ENCODE measurements at places on chromosomes 12 and 14. TPM values are rescaled to one million over a fixed set of nuclear protein-coding genes. Genes with fewer than 3 reads are reported as not detected.

DNA sequence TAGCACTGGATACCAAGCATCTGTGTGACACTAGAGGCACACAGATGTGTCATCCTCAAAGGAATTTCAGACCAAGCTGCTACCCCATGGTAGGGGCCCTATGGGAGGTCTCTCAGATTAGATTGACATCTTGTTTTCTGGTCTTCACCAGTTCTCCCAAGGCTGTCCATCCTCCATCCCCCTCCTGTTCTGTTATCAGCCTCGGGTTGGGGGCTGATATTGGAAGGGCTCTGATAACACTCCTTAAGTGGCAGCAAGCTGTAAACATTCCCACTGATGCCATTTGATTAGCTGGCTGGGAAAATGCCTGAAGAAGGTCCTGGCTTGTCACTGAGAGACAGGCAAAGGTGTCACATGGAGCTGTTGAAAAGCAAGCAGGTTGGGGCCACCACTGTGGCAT lies 185.9 kb upstream of the RBM19 start:
- H3K27me3 ChIP-seq: no peaks in the 10 kb centered on the region
- no peaks in the 10 kb centered on the region for H3K36me3 ChIP-seq
- no peaks in the 10 kb centered on the region for H3K4me1 ChIP-seq
- no peak for DNase-seq

DNA sequence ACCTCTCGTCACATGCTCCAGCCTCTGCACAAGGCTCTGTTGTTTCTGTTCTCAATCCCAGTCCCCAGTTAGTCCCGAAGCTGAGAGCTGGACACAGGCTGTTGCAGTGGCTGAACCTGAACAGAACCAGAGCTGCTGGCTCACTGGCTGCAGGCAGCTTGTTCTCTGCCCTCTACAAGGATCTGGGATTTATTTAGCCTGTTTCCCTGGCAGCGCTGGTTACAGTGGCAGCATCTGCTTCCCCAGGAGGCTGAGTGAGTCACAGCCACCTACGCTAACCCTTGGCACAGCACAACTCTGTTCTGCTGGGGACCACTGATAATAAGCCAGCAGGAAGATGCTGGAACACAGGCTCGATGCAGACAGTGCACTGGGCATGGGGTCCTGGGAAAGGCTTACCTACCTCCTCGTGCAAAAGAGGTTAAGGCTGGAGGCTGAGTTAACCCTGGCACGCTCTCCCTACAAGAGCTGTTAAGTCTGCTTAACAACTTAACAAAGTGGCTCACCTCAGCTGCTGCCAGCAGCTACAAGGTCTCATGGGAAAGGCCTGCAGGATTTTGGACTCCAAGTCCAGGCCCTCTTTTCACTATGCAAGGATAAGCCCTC lies 299.6 kb downstream of the PCNX1 start:
- no peak overlapping the region for H3K27ac ChIP-seq
- H3K27me3 ChIP-seq: no peaks in the 10 kb centered on the region
- no peaks in the 10 kb centered on the region for H3K36me3 ChIP-seq
- H3K4me1 ChIP-seq: no peaks in the 10 kb centered on the region

DNA sequence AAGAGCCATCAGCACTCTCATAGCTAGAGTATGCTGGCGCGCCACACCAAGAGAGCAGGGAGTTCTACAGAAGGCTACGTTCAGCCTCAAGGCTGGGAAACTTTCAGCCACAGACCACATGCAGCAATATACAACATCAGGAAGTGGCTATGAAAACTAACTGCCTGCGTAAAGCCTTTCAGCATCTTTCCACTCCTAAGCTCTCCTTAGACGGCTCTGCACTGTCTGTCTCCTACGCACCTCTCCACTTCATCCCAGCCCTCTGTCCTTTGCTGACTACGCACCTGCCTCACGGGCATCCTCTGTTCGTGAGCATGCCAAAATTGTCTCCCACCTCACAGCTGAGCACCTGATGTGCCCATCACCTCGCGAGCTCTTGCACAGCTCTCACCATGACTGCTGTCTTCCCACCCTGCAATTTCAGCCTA lies 9.7 kb downstream of the MPHOSPH9 start:
- no peaks in the 10 kb centered on the region for H3K27me3 ChIP-seq
- H3K4me1 ChIP-seq: no peaks in the 10 kb centered on the region
- no peak for DNase-seq

- no peak for DNase-seq
- H3K4me3 ChIP-seq: no peak overlapping the region
- H3K36me3 ChIP-seq: no peaks in the 10 kb centered on the region
- no peaks in the 10 kb centered on the region for H3K4me1 ChIP-seq
- no peak overlapping the region for H3K27ac ChIP-seq
These were observed 33.2 kb downstream of the CPNE8 start for GRCh38 chr12:38872156-38872555.

DNA sequence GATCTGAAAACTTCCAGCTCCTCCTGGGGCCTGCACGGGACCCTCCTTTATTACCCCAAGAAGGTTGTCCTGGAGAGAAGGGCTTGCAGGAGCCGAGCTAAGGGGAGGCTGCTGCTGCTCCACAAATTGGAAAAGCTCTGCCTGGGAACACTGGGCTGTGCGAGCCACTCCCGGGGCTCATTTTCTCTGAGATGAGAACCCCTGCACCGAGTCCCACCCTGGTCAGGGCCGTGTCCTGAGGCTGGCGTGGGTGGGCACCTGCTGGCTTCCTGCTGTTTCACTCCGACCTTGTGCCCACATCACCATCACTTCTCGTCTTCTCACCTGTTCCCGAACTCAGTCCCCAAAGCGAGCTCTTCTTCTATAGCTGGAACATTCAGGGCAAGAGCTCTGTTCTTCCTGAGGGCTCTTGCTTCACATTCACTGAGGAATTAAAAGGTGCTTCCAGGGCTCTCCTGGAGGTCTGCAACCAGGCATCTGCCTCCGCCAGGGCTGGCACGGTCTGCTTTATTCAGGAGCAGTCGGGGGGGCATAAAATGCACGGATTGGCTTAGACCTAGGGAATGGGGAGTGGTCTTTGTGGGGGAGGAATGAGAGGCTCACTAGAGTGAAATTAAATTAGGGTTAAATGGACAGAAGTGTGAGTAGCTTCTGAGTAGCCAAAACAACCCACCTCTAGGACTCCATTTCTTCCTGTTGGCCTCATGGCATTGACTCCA lies 98.5 kb downstream of the ADGRD1 start:
- no peaks in the 10 kb centered on the region for H3K36me3 ChIP-seq
- no peak overlapping the region for H3K27ac ChIP-seq
- H3K4me1 ChIP-seq: peaks cover 4% of the 10 kb centered on the region
- no peaks in the 10 kb centered on the region for H3K27me3 ChIP-seq

Gene KLRC3
- total RNA-seq: not detected

Gene DLGAP5
- total RNA-seq: 0.10 TPM

Gene BCL11B
- total RNA-seq: 0.34 TPM

Gene CCT2
- total RNA-seq: 190 TPM

Gene DNAL1
- 4.3 TPM for total RNA-seq
